ENCODE measurements at places on chromosomes 12 and 14.

GRCh38 chr14:50399251-50400032, 2.8 kb upstream of the CDKL1 start:
- peak; percentile 22 for DNase-seq

- DNase-seq: no peak
Observed at GRCh38 chr14:67547224-67547780, 14.2 kb downstream of the PLEKHH1 start.

- DNase-seq: no peak
Observed at GRCh38 chr14:55610713-55611370, 30.8 kb downstream of the KTN1 start.

GRCh38 chr14:33956640-33957039, 5.8 kb upstream of the EGLN3 start:
- DNase-seq: no peak

GRCh38 chr14:105042813-105043212, 21.9 kb upstream of the CDCA4 start:
- DNase-seq: no peak

- DNase-seq: no peak
Observed at GRCh38 chr12:90062799-90063198, 354.2 kb upstream of the ATP2B1 start.

GRCh38 chr14:57960946-57961785, 95.3 kb upstream of the SLC35F4 start:
- no peak for DNase-seq

GRCh38 chr14:103103461-103104388, 9.2 kb downstream of the EXOC3L4 start:
- DNase-seq: peak; percentile 77

- no peak for DNase-seq
Observed at GRCh38 chr12:70236990-70237389, 6.2 kb upstream of the CNOT2 start.
